ENCODE measurements at places on chromosomes 12 and 14. TPM values are rescaled to one million over a fixed set of nuclear protein-coding genes. Genes with fewer than 3 reads are reported as not detected.

The OR4E1 gene
- not detected for total RNA-seq

DNA sequence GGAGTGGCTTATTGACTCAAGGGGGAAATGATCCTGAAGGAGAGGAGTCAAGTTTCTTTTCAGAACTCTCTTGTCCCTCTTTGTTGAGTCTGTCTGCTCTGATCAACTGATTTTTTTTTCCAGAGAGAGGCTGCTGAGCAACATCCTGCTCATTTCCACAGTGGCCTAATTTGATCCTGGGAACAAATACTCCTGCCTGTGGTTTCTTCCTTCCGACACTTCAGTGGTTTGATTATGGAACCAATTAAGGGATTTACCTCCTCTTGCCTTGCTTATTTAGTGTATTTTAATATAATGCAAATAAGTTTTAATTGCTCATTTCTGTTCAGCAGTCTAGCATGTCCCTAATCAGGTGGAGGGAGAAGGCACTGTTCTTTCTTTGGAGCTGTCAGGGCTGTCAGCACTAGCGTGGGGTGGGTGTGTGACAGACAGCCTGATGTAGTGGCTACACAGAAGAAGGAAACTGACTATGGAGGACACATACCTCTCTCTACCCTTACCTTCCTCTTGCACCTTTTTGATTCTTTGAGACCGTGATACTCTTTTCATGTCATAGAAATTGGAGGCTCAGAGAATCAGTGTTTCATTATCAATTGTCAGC lies 344.9 kb upstream of the STXBP6 start:
- no peaks in the 10 kb centered on the region for H3K27me3 ChIP-seq
- no peak overlapping the region for H3K27ac ChIP-seq
- DNase-seq, result no peak
- H3K36me3 ChIP-seq, result no peaks in the 10 kb centered on the region
- H3K4me1 ChIP-seq, result peaks cover 5% of the 10 kb centered on the region

GRCh38 chr12:131045705-131046460 lies 92.2 kb downstream of the ADGRD1 start:
- no peak overlapping the region for H3K27ac ChIP-seq
- no peak for DNase-seq
- H3K27me3 ChIP-seq, result no peaks in the 10 kb centered on the region
- no peaks in the 10 kb centered on the region for H3K4me1 ChIP-seq

DNA sequence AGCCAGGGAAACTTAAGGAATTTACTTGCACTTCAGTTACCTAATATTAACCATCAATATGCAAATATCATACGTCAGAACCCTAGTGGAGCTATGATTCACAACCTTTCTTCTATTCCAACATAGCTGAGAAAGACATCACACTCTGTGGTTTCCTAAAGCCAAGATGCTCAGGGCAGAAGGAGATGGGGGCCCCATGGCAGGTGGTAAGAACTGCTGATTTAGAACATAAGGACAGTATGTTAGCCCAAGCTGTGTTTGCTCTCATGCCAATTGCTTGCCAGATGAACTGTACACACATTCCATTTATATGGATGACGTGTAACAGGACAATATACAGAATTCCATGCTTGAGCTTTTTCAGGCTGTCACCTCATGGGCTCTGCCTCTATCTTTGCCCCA lies 34.6 kb downstream of the HECTD4 start:
- no peak for DNase-seq
- H3K4me1 ChIP-seq, result peaks cover 4% of the 10 kb centered on the region
- H3K36me3 ChIP-seq, result no peaks in the 10 kb centered on the region
- no peak overlapping the region for H3K27ac ChIP-seq
- H3K4me3 ChIP-seq, result no peak overlapping the region

DNA sequence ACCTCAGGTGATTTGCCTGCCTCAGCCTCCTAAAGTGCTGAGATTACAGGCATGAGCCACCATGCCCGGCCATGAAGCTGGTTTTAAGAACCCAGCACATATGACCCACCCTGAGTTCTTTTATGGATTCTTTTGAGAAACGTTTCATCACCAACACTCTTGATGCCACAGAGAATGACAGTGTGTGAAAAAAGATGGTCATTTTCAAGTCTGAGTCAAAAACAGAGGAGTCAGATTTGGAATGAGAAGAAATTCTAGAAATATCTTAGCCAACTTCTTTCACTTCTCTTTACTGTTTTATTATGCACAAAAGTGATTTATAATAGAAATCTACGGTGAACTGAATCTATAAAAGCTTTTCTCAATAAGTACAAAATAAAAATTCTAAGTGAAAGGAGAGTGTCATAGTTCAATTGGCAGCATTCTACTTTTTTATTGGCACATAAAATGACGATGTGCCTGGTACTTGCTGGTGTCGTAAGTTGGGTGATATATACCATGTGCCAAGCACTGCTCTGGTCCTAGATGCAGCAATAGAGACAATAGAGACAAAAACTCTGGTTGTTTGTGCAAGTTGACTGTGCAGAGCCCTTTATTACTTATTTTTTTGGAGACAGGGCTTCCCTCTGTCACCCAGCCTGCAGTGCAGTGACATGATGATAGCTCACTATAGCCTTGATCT lies 33.9 kb downstream of the CCDC177 start:
- H3K27me3 ChIP-seq, result peaks cover 7% of the 10 kb centered on the region
- H3K4me3 ChIP-seq, result no peak overlapping the region
- H3K4me1 ChIP-seq, result no peaks in the 10 kb centered on the region
- H3K36me3 ChIP-seq, result no peaks in the 10 kb centered on the region
- H3K27ac ChIP-seq, result no peak overlapping the region

All from transverse colon (tissue), 4 donors.